Hepatocyte (in vitro differentiated cells): ENCODE measurements at places on chromosomes 5 and 9. TPM values are rescaled to one million over a fixed set of nuclear protein-coding genes. Genes with fewer than 3 reads are reported as not detected.

SMIM3 gene
- total RNA-seq: 47.7 and 52.2 TPM in 2 replicates

DNA sequence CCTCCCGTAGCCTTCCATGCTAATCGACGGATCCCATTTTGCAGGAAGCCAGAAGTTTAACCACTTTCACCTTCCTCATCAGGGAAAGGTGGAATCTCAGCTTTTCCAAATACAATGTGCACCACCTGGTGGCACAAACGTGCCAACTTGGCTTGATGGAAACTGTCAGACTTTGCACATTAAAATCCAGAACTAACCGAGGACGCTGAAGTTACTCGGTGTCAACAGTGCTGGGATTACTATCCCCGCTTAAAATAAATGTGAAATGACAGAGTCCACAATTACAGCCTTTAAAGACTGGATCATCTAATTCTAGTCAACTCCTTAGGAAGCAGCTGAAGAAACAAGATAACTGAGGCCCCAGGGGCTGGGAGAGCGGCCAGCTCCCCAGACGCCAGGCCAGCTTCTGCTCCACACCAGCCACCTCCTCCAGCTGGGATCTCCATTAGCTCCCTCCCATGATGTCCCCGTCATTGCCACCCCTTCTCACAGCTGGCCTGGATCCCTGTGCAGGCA, 50.1 kb upstream of the RETREG1 start:
- H3K27me3 ChIP-seq: no peaks in the 10 kb centered on the region
- H3K4me1 ChIP-seq: no peaks in the 10 kb centered on the region
- H3K4me3 ChIP-seq: no peak overlapping the region
- no peaks in the 10 kb centered on the region for H3K36me3 ChIP-seq
- DNase-seq: no peak
- H3K27ac ChIP-seq: no peak overlapping the region

- DNase-seq: no peak
- H3K27me3 ChIP-seq: no peaks in the 10 kb centered on the region
- H3K36me3 ChIP-seq: no peaks in the 10 kb centered on the region
- no peak overlapping the region for H3K27ac ChIP-seq
- H3K4me3 ChIP-seq: no peak overlapping the region
These were observed 40.7 kb downstream of the SECISBP2 start for GRCh38 chr9:89358985-89359384.

DNA sequence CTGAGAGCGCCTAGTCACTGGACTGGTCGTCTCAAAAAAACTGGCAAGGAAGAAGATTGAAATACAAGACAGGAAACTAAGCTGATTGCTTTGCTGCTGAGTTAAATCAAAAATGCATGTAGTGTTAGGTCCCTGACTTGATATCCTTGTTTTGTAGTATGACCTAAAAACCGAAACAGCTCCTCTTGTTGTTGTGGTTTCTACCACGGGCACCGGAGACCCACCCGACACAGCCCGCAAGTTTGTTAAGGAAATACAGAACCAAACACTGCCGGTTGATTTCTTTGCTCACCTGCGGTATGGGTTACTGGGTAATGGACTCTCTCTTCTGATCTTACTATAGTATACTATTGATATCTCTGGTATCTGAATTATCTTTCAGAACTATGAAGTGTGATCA, 4.3 kb downstream of the MTRR start:
- peaks cover 3% of the 10 kb centered on the region for H3K36me3 ChIP-seq
- no peak for DNase-seq
- no peak overlapping the region for H3K27ac ChIP-seq
- H3K27me3 ChIP-seq: no peaks in the 10 kb centered on the region
- H3K4me3 ChIP-seq: no peak overlapping the region

ADRA1B gene
- total RNA-seq: 2.0 and 2.6 TPM in 2 replicates

DNA sequence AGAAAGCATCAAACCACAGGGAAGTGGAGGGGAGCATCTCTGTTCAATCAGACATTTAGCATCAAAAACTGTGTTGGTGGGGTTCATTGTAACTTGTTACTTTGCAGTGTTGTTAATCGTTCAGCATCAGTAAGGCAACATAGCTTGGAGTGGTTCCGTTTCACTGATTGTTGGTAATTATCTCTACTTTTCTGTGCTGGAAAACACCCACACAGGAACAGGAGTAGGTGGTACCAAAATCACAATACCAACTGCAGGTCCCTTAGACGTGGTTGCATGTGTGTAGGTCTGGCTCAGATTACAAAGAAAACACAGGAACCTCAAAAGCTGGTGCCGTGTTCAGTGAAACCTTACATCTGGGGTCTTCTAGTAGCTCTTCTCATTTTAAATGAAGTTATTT, 146.8 kb downstream of the RNF180 start:
- no peaks in the 10 kb centered on the region for H3K4me1 ChIP-seq
- H3K27ac ChIP-seq: no peak overlapping the region
- no peaks in the 10 kb centered on the region for H3K27me3 ChIP-seq
- no peak overlapping the region for H3K4me3 ChIP-seq
- no peak for DNase-seq

- no peak for DNase-seq
- no peaks in the 10 kb centered on the region for H3K27me3 ChIP-seq
- no peak overlapping the region for H3K4me3 ChIP-seq
- H3K36me3 ChIP-seq: no peaks in the 10 kb centered on the region
These were observed 616.3 kb upstream of the KLF4 start for GRCh38 chr9:108105885-108106284.

DNA sequence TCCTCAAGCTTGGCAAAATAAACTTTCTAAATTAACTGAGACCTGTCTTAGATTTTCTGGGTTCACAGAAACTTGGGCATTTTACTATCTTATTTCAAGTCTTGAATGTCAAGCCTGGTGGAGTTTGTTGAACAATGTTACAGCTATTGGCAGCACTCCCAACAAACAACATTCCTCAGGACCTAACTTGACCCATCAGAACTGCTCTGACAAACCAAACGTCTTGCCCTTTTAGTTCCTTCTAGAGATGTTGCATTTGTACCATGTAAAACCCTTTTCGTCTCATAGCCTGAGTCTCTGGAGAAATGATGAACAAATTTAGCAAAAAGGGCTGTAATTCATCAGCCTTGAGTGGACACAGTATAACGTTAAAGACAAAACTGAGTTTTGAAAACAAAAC, 51.1 kb downstream of the GNA14 start:
- H3K4me1 ChIP-seq: no peaks in the 10 kb centered on the region
- no peaks in the 10 kb centered on the region for H3K36me3 ChIP-seq
- H3K27ac ChIP-seq: no peak overlapping the region
- no peak for DNase-seq
- no peaks in the 10 kb centered on the region for H3K27me3 ChIP-seq
- H3K4me3 ChIP-seq: no peak overlapping the region

DNA sequence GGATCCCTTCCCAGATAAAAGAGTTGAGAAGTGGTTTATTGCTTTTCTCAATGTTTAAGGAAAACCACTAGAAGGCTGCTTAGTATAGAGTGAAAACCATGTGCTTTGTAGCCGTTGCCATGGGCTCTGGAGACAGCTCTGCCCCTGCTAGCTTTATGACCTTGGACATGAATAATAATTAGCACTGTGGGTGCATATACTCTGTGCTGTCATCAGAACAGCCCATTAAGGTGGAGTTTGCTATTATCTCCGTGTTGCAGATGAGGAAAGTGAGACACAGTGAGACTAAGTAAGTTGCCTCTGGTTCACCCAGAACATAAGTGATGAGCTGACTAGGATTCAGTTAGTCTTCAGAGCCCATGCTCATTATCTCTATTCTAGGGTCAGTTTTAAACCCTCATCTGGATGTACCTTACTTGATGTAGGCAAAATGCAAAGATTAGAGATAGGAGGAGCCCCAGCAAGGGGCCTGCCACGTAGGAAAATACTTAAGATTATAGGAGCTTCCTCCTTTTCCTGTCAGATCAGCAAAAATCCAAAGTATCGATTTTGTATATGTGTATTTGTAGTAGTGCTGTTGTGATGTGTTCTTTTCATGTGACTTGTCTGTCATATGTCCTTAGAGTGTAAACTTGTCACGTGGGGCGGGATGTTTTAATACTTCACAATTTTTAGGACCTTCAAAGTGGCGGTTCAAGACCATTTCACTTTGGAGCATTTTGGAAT, 102.5 kb downstream of the TLE4 start:
- H3K27ac ChIP-seq: no peak overlapping the region
- no peak for DNase-seq
- no peaks in the 10 kb centered on the region for H3K36me3 ChIP-seq
- H3K4me1 ChIP-seq: peaks cover 7% of the 10 kb centered on the region

LHX3 gene
- total RNA-seq: not detected in 2 replicates

IFNA21 gene
- total RNA-seq: not detected in 2 replicates

TMEM38B gene
- 28.4 and 33.0 TPM in 2 replicates for total RNA-seq
